ENCODE measurements at places on chromosomes 6 and 20.
A peak's percentile ranks its signal among the peaks of the same experiment; 100 is the strongest.

DNA sequence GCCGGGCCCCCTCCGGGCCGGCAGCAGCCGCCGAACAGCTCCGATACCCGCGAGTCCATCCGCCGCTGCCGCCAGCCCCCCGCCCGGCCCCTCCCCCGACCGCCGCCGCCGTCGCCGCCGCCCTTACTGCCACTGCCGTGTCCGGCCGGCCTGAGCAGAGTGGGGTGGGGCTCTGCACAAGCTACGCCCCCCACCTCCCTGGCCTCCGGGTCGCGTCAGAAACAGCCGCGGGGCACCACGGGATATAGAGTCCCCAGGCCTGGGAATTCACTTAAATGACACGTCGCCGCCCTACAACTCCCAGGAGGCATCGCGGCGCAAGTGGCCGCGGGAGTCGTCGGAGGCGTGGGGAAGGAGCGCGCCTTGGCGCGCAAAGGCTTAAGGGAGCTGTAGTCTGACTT lies at the start of gene GTPBP2:
GTPBP2 (minus strand) TSS at position 161 of the 401 bp plus-strand sequence; CDS start at position 59, 102 bp downstream.
- peak; percentile 99 for DNase-seq

- DNase-seq: no peak
Observed at GRCh38 chr6:10721850-10722569, 860 bp upstream of the TMEM14C start.

DNA sequence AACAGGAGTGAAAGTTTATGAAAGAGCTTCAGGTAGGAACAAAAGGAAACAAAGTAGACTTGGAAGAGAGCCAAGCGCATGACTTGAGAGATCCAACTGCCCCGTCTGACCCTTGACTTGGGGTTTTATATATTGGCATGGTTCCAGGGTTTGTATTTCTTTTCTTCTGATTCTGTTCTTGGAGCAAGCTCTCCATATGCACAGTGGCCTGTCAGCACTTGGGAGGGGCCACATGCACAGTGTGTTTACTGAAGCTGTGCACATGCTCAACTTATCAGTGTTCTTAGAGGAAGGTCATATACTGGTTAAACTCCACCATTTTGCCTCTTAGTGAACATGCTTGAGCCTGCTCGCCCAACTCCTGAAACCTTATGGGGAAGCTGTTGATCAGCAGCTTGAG lies 953.7 kb downstream of the TFAP2A start:
- DNase-seq: no peak

DNA sequence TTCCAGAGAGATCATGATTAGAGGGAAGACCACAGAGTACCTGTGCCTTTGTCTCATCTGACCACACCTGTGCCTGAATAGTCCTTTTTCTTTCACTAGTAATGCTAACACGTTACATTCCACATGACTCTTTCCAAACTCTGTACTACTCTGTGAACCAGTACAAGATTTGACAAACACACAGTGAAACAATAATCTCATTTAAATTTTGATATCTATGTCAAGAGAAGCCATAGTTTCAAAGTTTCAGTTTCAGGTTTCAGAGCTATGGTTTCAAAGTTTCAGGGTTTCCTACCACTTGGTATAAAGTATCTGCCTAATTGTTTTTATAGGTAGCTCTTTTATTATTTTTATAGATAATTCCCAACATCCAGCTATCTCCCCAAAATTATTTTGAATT lies 62.0 kb upstream of the PHACTR2 start:
- no peak for DNase-seq

DNA sequence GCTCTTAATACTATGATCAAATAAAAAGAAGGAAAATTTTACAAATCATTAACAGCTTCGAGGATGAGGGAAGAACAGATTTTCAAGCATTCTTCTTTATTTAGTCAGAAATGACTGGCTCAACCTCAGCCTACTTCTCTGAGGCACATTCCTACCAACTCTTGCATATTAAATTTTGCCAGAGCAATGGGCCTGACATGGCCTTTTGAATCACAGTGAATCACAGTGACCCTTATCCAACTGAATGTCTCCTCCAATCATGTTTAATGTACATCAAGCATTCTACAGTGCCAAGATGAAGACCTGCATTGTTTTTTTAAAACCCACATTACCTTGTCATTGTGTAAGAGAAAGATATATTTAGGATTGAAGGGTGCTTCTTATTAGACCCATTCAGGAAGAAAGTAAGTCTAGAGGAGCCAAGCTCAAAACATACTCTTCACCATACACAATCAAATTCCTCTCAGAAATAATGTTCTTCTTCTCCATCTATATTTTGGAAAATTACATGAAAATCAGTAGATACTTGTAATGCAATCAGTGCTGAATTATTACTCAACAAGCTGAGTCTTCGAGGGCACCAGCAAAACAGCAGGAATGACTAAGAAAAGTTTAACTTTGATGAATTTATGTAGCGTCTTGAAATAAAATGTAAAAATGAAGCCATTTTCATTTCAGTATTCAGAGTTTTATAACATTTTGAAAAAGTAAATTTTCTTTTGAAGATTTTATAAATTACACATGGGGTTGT lies 44.1 kb upstream of the MOXD1 start:
- no peak for DNase-seq

DNA sequence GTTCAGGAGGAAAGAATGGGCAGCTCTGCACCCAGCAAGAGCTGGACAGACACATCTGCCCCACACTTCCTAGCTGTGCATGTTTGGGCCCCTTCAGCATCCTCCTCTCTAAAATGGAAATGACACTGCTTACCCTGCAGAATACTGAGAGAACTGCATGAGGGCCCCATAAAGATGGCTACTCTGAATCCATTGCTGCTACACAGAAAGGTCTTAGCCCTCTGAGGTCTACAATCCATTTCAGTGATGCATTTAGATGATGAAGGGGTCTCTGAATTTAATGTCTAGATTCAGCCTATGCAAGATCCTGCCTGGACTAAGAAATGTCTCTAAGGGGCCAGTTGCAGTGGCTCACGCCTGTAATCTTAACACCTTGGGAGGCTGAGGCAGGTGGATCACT lies 11.3 kb downstream of the BMP7 start:
- no peak for DNase-seq

DNA sequence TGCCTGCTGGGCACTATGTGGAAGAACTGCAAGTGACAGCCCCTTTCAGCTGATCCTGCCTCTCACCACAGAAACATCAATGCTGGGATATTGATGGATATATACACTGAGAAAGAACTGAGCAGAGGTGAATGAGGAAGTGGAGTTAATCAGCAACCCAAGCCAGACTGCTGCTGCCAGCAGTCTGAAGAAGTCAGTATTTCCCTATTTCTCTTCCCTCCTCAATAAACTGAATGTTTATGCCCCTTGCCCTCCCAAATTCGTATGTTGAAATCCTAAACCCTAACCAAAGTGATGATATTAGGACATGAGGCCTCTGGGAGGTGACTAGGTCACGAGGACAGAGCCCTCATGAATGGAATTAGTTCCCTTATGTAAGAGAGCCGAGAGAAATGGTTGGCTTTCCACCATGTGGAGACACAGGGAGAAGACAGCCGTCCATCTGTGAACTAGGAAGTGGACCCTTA lies 76.3 kb downstream of the CDK19 start:
- DNase-seq: no peak

DNA sequence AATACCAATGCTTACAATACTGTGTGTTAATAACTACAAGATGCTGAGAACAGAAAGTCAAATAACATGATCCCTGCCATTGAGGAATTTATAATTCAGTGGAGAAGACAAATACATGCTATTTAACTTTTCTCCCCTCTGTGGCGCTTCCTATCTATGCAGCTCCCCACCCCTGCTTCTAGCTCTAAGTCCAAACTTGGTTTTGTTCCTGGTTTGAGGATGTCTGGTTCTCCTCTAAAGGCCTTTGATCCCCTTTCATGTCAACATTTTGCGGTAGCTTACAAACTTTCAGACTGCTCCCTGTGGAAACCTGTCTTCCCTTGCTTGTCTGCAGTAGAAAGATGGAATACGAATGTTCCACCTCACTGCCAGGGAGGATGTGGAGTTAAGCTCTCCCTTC lies 18.4 kb upstream of the REPS1 start:
- DNase-seq: no peak

GRCh38 chr20:39983655-39984054 lies 705.4 kb downstream of the MAFB start:
- no peak for DNase-seq

DNA sequence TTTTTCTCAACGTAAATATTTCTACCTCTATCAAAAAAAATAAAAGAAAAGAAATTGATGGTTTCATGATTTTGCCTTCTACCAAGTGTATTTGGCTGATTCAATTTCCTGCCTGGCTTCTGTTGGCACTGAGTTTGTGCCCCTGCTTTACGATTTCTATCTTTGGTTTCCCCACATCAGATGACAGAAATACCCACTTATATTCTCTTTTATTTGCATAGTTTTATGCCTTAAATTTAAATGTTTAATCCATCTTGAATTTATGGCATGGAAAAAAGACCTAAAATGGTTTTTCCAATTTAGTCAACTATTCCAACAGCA lies 34.3 kb downstream of the RNF24 start:
- DNase-seq: no peak

GRCh38 chr6:38346291-38347079 lies 293.2 kb downstream of the BTBD9 start:
- no peak for DNase-seq

DNA sequence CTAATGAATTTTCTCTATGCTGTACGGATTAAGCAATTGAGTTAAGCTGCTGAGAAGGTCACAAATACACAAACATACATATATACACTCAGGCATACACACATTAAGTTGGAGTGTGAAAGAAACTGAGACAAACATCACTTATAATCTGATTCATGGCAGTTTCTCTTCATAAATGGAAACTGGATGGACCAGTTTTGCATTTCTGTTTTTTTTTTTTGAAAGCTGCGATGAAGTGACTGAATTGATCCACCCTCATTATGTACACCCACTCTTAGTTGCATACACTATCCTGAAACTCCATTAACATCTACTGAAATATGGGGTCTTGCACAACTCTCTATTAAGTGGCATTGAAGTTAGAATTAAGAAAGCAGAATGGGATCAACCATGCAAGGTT lies 32.9 kb upstream of the TENT5A start:
- no peak for DNase-seq

DNA sequence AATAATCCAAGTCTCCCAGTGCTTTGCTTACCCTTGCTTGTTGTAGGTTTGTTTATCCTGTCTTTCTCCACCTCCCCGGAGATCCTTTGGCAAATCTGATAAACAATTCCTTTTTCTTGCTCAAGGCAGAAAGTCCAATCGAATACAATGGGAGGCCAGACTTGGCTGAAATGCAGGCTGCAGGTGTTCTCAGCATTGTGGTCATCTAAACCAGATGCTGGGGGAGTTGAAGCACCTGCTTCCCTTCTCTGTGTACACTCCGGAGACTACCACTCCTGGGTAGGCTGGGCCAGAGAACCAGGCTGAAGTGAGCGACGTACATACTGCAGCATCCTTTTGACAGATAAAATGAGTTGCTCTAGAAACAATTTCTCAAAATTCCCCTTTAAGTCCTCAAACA lies 82.6 kb upstream of the PREP start:
- DNase-seq: peak; percentile 25

DNA sequence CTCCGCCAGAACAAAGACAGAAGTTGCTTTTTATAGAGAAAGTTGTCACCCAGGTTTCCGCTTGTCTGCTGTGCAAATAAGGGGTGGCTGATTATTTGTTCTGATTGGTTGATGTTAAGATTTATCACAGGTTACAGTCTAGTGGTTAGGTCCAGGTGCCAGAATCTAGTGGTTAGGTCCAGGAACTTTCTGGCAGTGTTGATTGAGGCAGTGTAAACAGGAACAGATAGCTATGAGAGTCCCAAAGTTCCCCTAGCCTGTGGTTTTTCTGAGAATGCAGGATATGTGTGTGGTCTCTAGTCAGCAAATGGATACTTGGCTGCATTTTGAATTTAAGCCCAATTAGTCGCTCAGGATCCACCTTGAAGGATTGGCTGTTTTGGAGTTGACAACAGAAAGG lies 148.0 kb downstream of the TMEM200A start:
- peak; percentile 10 for DNase-seq

DNA sequence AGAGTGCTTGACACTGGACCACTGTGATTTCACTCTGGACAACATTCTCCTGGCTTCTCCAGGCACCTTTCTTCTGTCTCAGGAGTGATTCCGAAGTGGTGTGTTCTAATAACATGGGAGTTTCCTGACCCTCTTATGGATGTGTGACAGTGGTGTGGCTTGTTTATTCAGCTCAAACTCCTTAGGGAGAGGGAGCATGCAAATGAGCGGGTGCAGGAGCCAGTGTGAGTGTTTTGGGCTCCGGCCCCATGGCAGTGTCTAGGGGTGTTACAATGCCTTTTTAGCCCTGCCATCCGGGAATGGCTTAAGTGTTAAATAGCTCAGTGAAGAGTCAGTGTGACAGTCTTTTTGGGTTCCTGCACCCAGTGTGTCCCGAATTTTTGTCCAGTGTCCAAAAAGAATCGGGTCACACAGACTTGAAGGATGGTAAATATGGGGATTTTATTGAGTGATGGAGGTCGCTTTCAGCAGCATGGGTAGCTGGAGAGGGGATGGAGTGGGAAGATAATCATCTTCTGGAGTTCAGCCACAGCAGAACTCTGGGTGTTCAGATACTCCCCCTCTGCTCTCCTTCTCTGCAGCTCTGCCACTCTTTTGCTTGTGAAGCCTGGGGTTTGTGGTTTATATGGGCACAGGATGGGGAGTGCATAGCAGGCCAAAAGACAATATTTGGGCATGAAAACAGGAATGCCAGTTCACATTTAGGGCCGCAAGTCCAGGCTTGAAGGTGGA lies 928.9 kb upstream of the CITED2 start:
- DNase-seq: no peak

- DNase-seq: no peak
Observed at GRCh38 chr20:47350691-47351545, 5.6 kb downstream of the ZMYND8 start.

- no peak for DNase-seq
Observed at GRCh38 chr6:145274083-145274482, 461.2 kb downstream of the EPM2A start.

DNA sequence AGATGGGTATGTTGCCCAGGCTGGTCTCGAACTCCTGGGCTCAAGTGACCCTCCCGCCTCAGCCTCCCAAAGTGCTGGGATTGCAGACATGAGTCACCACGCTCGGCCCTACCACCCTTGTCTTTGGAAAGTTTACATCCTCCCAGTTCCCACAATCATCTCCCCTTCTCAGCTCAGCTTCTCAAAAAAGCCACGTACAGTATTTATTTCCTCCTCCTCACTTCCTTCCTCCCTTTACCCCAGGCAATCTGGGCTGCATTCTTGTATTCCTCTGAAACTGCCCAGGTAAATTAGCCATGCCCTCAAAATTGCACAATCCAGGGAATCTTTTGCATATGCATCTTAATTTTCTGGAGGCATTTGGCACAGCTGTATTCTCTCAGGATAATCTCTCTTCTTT lies 7.4 kb upstream of the SLC23A2 start:
- no peak for DNase-seq

DNA sequence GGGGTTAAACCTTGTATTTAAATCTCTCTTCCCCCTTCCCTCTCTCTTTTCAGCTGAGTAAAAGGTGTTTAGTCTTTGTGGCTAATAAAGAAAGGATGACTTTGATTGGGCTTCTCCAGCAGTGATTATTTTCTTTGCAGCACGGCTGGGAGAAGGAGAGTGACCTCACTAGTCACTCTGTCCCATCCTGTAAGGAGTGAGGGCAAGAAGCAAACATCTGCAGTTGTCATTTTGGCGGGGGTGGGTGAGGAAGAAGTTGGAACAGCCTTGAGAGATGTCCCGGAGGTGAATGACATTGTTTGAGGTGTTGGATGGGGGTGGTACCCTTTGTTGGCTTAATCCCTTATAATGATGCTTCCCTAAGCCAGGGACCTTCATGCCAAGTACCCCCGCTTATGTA lies 223.6 kb downstream of the EYA2 start:
- DNase-seq: no peak

- DNase-seq: no peak
Observed at GRCh38 chr20:32914031-32914430, 55.3 kb downstream of the EFCAB8 start.

All from NCI-H1417 (cell line).